ENCODE measurements at places on chromosomes 6 and 20.

DNA sequence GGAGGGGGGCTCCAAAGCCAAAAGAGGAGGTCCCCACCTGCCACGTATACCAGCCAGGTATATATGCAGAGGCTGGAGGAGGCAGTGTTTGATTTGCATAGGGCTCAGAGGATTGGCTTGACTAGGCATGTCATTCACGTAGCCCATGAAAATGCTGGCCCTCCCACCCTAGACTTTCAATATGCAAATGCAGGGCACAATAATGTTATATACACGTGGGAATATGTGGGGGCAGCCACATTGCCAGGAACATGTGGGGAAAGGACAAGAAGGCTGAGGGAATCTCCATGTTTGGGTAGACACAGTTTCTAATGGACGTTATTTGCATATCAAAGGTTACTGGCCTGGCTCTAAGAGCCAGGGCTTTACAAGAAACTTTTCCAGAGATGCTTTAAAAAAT, 301.8 kb downstream of the FARS2 start:
- DNase-seq: no peak

- DNase-seq: no peak
These were observed 677.4 kb upstream of the CITED2 start for GRCh38 chr6:140051521-140052512.

DNA sequence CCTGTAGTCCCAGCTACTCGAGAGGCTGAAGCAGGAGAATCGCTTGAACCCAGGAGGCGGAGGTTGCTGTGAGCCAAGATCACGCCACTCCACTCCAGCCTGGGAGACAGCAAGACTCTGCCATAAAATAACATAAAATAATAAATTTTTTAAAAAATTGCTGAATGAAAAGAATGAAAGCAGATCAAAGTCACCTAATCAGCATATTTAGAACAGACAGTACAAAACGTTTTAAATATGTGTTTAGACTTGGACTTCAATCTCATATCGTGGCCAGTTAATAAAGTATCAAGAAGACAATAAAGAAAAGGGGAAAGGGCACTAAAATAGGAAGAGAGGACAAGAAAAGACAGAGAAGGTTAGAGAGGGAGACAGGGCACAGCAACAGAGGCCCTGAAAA, 74.6 kb downstream of the EPM2A start:
- no peak for DNase-seq

DNA sequence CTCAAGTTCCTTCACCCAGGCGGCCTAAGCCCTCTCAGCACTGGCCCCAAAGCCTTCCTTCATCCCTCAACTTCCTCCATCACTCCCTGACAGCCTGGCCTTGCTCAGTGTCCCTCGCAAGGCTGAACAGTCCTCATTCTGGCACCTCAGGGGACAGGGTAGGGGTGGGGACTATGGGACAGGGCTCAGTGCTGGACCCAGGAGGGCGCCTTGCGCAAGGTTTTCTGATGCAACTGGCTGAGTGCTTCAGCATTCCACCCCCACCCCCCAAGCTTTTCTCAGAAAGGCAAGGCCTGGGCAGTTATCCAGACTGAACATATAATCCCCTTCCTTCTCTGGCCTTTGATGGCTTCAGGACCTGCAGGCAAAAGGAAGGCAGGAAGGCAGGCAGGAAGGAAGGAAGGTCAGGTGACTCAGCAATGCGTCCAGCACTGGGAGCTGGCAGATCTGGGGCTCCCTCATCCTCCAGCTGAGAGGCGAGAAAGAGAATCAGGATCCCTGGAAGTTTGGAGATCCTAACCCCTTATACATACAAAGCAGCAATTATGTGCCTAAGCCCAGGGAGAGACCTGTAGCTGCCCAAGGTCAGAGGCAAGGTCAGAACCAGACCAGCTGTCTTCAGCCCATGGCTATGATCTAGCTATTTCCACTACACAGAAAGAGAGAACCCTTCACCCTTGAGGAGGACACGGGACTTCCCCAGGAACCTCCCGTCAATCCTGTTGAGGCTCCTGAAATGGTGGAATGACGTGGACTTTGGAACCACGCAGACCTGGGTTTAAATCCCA, 8.6 kb upstream of the TRIB3 start:
- DNase-seq: no peak

DNA sequence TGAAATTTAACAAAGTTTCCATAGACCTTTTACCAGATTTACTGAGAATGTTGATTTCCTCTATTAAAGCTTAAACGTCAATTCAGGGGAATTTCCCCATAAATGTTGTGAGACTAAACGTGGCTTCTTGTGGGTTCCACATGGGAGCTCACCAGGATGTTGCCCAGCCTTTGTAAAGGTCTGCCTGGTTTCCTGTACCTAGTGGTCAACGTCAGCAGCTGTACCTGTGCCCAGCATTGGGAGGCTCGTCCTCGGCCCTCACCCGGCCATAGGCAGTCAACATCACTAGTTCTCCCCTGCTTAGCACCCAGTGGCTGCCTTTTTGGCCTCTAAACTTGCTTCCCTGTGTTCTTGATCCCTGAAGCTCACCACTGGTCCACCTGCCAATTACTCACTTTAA, 22.1 kb upstream of the CD83 start:
- DNase-seq: no peak

DNA sequence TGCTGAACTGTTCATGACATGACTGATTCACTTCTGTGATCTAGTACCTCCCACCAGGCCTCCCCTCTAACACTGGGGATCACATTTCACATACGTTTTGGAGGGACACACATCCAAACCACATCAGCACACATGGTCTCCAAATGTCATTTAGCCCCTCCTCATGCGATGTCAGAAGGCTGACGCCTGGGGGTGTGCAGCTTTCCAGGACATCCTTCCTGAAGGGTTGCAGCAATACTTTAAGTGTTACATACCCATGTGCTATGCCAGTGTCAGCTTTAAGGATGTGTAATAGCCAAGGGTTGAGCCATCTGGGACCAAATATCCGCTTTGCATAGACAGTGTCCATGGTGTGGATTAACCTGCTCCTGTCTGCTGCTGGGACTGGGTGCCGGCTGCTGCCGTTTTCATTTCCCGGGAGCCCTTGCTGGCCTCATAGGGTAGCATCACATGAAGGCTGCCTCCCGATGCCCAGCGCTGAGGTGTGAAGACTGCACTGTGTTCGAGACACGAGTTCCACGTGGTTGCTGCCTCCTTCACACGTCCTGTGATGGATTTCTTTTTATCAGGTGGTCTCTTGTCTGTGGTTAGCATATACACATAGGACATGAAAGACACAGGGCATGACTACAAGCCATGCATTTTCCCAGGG, 219.0 kb downstream of the THBS2 start:
- no peak for DNase-seq

DNA sequence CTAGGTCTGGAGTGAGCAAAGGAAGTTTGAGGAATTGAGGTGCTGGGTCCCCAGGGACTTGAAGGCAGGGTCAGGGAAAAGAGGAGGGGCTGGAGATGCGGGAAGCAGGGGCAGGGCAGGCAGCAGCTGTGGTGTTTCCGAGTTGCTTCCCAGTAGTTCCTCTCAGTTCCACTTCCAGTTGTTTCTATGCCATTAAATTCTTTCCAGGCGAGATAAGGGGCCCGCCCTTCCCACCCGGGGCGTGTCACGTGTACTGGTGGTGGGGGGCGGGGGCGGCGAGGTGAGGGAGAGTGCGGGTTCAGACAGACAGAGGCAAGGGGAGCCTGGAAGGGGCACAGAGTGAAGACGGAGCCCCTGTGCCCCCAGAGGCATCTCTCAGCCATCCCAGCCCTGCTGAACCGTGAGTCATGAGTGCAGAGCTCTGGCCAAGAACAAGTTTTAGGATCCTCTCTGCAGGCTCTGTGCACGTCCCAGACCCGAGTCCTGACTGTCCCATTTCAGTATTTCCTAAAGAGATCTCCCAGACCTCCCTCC, 977 bp downstream of the TNXB start:
- DNase-seq: no peak

DNA sequence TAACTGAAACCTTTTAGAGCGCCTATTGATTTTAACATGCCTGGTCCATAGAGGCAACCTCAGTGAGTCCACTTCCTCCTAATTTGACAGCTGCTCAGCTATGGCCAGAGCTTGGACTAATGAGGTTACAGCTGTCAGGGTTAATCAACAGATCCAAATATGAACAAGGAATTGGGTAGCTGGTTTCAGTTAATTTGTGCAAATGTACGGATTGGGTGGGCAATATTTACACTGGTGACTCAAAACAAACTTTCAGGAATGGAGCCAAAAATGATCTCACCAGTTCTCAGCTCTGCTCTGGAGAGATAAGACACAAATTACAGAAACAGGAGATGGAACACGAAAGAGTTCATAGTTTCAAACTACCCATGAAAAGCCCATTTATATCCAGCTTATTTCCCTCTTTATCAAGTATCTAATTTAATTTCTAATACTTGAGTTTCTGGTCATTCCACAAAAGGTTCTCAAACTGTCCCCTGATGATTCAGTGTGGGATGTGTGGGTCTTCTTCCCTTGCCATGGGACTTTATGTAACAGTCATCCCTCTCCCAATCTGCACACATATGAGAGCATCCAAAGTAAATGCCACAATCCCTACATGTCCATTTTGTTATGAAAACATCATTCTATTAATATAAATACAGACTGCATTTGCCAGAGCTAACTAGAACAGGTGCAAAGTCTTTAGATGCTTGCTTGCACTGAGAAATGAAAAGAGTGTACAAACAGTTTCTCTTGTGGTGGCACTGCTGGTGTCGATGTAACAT, 149.9 kb downstream of the RPS12 start:
- peak; percentile 57 for DNase-seq

DNA sequence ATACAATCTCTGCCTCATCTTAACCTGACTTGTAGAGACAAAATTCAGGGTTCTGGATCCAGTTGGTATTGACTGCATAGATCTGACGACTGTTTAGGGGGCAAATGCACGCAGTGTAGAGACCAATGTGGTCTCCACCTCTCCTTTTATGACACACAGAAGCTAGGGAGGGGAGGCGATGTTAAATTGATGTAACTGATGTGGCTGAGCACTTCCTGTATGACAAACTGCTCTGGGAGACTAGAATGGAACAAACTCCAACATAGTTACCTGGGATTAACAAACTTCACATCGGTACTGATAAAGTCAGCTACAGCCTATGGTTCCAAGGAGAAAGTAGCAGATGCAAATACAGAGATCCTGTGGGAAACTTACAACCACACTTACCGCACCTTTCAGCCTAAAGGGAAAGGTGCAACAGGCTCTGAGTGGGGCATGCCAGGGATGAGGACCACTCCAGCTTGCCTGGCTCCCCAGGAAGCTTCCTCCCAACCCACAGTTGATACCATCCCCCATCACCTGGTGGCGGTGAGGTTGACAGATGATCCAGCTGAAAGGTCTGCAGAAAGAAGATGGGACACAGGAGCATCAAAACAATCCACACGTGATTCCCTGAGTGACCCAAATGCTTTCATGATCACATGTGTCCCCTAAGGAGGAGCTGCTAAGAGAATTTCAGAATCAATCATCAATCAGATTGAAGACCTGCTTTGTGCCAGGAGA, 60.6 kb upstream of the MRPS10 start:
- no peak for DNase-seq

GRCh38 chr20:51418137-51418529, 124.4 kb downstream of the NFATC2 start:
- no peak for DNase-seq

DNA sequence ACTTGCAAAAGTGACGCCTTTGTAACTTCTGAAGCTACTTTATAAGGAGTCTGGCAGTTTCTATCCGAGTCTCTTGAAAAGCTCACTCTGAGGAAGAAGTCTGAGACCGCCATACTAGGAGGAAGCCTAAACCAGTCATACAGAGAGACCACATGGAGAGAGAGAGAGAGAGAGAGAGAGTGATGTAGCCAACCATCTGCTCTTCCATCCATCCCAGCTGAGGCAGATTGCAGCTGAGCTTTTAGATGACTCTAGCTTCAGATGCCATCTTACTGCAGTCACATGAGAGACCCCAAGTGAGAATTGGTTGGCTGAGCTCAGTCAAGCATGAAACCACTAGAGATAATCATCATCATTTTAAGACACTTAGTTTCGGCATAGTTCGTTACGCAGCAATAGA, 15.0 kb upstream of the DTNBP1 start:
- no peak for DNase-seq

GRCh38 chr6:141677598-141678211, 455.0 kb upstream of the GJE1 start:
- no peak for DNase-seq

DNA sequence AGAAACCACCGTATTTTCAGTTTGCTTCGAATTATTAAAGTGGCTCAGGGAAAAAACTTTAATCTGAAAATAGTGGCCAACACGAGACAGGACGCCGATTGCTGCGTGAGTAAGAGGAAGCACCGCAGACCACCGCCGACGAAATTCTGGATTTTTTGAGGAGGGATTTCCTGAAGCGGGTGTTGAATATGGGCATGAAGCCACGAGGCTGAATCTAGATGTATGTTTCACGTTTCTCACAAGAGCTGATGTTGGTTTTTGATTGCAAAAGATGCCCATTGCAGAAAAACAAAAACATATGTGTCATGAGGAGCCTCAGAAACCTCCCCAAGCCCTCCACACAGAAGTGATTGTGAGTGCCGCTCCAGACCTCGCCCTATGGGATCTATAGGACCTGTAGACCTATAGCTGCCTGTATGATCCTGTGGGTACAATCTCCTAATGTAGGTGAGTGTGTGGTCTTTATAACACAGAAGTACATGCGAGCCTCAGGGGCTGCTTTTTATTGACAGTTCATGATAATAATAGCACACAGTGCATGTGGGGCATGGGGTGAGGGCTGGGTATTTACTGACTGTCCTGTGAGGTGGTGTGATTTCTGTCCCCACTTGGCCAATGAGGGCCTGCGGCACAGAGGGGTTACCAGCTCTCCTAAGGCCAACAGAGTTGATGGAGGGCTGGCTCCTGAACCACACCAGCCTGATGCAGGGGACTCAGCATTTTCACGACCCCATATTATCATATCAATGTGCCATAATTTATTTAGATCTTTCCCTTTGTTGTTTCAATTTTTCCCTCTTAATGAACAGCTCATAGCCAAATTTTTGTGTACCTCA, 243.9 kb downstream of the DLL1 start:
- DNase-seq: no peak

DNA sequence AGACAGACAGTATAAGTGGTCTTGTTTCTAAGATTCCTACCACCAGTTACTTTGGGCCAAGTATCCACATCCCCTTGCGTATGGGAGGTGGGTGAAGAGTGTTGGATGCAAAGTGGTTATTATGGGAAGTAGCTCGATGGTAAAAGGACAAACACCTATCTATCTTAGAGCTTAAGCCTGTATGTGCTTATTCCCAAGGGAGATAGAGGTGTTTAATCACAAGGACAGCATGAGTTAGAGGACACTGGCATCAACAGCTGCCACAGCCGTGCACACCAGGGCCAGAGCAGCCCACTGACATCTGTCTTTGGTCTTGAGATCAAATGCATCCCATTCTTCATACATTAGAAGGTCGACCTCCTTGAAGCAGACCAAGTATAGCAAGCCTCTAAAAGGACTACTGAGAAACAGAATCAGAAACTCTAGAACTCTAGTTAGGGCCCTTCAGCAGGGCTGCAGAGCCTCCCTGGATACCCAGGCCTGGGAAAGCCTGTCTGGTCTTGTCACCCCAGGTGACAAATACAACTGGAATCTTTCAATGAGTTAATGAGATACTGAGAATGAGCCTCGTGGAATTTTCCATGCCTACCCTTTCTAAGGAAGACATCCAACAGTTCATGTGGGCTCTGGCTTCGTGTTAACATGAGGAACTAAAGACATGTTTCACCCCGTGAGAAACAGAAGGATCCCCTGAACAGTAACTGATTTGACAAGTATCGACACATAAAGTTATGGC, 28.7 kb downstream of the TXNDC5 start:
- DNase-seq: no peak

GRCh38 chr20:63696306-63696627, 185 bp upstream of the TNFRSF6B start:
- no peak for DNase-seq
